ENCODE measurements at places on chromosomes 13 and 19.
A peak's percentile ranks its signal among the peaks of the same experiment; 100 is the strongest.

DNA sequence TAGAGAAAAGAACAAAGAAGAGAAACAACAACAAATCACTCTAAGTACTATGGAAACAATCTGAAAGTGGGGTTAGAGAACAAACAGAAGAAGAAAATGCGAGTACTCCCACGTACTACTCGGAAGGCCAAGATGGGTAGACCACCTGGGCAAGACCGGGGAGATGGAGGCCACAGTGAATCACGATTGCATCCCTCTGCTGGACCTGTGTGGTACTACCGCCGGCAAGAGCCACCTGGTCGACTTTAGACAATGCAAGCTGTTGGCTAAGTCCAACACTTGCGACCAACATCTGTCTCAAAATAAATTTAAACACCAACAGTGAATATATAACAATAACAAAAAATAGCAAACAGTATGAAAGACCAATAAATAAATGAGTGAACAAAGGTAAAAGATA is 45.5 kb upstream of the ZNF91 start:
- DNase-seq, result peak; percentile 29

GRCh38 chr13:61880578-61881283 is 465.1 kb upstream of the PCDH20 start:
- DNase-seq, result peak; percentile 29

DNA sequence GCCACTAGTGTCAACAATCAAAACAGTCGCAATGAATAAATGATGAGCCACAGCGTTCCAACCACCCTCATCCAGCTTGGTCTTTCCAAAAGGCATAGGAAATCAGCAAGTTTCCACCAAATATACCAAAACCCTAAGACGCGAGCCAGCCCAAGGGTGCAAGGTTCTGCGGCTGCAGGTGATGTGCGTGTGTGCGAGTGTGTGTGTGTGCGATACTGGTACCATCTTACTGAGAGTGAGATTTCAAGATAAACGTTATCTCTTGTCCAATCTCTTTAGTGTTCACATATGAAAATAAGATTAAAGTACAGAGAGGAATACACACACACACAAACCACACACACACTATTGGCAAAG is 895 bp upstream of the TRPC4 start:
- no peak for DNase-seq

DNA sequence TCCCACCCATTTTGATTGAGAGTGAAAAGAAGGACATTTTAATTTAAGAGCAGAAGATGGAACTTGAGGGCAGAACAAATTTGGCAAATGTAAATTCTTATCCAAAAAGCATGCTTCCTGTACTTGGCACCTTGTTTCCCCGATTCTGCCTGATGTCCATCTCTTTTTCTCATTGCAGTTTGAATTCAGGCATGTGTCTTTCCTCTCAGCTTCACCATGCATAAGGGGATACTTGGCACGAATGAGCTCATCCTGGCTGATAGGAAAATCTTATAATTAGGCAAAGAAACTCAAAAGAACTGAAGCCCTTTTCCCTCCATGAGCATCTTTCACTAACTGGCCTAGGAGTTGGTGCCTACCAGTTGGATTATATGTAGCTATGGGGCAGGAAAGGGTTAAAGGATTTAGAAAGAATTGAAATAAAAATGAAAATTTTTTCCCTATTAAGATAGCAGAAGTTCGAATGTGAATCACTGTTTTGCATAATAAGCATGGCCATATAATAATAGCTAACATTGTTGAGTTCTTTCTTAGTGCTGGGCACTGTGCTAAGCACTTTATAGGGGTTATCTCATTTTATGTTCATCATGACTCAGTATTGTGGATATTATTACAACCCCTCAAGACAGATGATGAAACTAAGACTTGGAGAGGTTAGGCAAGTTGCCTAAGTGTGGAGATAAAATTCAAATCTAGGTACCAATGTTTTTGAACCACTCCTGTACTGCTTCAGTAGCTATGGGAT is 386.6 kb downstream of the KCNRG start:
- DNase-seq, result no peak

DNA sequence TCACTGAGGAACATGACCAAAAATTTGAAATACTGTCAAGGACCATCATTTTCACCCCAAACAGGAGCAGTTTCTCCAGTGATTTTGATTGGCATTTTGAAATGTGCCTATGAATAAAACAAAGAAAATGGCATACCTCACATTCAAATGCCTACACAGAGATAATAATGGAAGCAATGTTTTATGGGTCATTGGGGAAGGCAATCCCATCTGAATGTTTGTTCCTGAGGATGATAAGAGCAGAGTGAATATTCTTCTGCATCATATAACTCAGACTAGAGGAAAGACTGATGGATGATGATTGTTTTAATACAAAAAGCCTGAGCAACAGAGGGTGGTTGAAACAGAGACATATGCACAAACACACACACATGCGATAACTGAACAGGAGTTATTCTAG is 2749.9 kb downstream of the PCDH9 start:
- no peak for DNase-seq

DNA sequence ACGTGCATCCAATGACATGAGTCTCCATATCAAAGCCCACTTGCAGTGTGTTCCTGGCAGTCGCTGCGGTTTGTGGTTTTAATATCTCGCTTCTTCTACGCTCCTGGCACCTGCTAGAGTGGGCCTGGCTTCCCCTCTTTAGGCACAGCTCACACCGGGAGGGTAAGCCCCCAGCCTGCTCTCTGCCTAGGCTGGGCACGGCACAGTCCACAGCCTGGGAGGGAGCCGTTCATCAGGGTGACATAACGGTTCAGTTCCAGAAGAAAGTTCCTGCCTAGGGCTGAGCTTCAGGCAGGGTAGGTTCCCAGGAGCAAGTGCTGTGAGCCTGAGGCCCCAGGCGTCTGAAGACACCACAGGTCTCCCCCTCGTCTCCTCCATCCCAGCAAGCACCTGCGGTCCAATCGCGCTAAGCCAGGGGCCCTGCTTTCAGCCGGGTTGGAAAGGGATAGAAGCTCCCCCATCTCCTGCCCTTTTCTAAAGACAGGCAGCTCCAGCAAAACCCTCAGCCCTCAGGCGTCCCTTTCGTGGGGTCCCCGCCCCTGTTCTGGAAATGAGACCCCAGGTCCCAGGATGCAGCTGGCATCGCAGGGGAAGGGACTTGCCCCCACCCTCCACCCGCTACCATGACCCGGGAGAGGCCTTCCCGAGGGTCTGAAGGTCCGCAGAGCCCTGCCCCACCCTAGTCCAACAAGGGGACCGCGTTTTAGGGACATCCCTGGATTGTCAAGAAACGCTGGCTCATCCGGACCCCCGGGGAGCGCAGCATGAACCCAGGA is 121.6 kb upstream of the ZNF507 start:
- no peak for DNase-seq

GRCh38 chr13:46748300-46748699 is 48.7 kb downstream of the ESD start:
- DNase-seq, result no peak

GRCh38 chr19:21128901-21129698 is 12.7 kb upstream of the ZNF431 start:
- no peak for DNase-seq

GRCh38 chr13:19984430-19985218 is 26.1 kb downstream of the ZMYM2 start:
- DNase-seq, result peak; percentile 40

DNA sequence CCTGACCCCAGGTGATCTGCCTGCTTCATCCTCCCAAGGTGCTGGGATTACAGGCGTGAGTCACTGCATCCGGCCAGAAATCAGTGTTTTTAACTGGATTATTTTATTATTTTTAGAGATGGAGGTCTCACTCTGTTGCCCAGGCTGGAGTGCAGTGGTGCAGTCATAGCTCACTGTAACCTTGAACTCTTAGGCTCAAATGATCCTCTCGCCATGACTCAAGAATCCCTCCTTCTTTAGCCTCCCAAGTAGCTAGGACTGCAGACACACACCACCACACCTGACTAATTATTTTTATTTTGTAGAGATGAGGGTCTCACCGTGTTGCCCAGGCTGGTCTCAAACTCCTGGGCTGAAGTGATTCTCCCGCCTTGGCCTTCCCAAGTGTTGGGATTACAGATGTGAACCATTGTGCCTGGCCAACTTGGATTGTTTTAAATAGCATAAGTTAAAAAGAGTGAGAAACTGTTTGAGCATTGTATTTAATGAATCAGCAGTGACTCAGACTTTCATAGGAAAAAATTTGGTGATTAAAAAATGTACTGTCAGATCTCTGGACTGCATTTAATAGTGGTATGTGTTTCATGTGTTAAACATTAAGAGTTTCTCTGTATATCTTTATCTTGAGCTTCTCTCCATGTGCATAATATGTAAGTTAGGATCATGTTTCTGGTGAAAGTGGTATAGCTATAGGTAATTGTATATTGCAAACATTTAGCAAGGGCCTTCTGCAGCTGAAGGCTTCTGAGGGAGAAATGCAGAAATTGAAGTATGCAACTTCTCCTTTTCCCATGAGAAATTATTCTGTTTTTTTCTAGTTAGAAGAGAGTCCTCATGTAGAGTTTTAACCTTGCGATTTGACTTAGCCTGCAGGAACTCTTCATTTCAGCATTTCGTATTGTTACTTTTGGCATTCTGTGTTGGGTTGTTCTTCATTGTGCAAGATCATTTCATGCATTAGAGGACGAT is 121.2 kb downstream of the PCCA start:
- DNase-seq, result no peak

GRCh38 chr19:45529420-45529785 is 22.1 kb downstream of the VASP start:
- no peak for DNase-seq

Measured in NCI-H526 (cell line).